ENCODE measurements at places on chromosomes 1 and 21.

GRCh38 chr21:45796003-45796402, 152.5 kb downstream of the PCBP3 start:
- DNase-seq = no peak

GRCh38 chr1:208150833-208151458, 93.2 kb downstream of the PLXNA2 start:
- no peak for DNase-seq

DNA sequence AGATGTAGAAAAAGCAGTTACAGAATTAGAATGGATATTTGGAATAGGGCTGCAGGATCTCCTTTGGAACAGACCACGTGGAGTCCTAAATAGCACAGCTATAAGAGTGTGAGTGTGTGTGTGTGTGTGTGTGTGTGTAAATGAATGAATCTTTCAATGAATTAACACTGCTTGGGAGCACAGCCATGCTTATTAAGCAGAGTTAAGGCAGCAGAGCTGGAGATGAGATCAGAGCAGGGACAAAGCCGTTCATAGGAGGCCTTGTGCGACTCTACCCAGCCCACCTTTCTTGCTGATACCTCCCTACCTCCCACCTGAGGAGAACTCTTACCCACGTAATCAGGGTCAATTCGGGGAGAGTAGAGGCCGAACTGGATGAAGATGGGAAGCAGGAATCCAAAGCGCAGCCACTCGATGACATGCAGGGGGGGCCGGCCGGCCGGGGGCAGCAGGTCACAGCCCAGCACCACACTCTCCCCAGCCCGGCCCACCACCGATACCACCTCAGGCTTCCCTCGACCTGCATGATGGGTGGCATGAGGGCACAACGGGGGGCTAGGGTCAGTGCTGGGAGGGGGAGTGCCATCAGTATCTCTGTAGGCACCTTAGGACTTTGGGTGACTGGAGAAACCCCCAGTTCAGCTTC, 2.7 kb downstream of the IGSF9 start:
- no peak for DNase-seq

- no peak for DNase-seq
Observed at GRCh38 chr1:3902571-3903091, 2.6 kb upstream of the C1orf174 start.

DNA sequence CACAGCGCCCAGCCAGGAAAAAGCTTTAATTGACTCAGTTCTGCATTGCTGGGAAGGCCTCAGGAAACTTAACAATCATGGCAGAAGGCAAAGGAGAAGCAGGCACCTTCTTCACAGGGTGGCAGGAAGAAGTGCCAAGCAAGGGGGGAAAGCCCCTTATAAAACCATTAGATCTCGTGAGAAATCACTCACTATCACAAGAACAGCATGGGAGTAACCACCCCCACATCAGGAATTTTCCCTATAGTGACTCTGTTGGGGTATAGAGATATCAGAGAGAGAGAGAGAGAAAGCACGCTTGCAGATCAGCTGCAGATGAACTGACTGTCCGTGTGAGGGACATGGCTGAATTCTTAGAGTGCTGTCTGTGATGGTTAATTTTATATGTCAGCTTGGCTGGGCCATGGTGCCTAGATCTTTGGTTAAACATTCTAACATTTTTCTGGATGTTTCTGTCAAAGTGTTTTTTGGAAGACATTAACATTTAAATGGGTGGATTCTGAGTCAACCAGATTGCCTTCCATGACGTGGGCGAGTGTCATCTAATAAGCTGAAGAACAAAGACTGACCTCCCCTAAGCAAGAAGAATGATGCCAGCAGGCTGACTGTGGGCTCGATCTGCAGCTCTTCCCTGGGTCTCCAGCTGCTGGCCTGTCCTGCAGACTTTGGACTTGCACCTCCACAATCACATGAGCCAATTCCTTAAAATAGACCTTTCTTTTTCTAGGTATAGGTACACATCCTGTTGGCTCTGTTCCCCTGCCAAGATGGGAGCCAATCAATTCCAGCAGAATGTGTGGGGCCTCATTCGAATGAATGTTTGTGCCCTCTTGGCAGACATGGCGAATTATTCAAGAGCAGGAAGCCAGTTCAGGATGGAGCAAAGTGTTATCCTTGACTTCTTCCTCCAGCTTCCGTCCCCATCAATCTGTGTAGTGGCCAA, 21.4 kb upstream of the CPT2 start:
- no peak for DNase-seq

GRCh38 chr1:45275054-45275453, 51.6 kb upstream of the HPDL start:
- no peak for DNase-seq

- DNase-seq = peak; percentile 71
Observed at GRCh38 chr1:27430903-27431600, 38.6 kb downstream of the GPR3 start.

DNA sequence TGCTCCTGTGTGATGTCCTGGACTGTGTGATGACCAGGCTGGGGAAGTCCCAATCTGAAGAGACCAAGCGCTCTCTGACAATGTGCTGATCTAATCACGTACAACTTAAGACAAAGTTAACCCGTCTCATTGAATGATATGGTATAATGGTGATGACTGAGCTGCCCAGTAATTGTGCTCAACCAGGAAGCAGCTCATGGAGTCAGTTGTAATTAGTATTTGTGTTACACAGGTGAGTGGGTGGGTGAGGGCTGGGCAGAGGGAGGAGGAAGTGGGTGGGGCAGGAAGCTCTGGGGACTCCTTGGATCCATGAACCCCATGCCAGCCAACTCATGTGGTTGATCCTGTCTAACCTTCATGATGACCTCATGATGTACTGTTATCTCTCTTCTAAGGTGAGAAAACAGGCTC, 8.7 kb upstream of the ECE1 start:
- DNase-seq = no peak

GRCh38 chr1:226637147-226637935, 88.8 kb downstream of the STUM start:
- DNase-seq = no peak

- DNase-seq = no peak
Observed at GRCh38 chr1:60224523-60224922, 151.0 kb upstream of the C1orf87 start.

DNA sequence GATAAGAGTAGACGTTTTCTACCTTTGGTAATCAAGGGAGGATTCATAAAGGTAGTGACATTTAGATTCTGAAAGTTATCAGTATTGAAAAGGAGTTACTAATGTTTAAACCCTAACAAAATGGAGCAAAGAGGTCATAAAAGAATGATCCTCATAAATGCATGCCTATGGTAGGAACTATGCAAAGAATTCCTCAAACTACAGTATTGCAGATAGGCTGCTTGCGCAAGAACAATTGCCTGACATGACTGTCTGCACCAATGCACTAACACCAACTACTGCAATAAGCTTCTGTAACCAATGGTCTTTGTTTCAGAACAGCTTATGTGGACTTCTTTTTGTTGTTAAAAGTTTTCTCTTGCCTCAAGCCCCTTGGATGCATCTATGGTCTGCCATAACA, 597.3 kb upstream of the ADGRL4 start:
- DNase-seq = no peak

GRCh38 chr1:213976665-213977485, 10.9 kb upstream of the PROX1 start:
- DNase-seq = no peak

DNA sequence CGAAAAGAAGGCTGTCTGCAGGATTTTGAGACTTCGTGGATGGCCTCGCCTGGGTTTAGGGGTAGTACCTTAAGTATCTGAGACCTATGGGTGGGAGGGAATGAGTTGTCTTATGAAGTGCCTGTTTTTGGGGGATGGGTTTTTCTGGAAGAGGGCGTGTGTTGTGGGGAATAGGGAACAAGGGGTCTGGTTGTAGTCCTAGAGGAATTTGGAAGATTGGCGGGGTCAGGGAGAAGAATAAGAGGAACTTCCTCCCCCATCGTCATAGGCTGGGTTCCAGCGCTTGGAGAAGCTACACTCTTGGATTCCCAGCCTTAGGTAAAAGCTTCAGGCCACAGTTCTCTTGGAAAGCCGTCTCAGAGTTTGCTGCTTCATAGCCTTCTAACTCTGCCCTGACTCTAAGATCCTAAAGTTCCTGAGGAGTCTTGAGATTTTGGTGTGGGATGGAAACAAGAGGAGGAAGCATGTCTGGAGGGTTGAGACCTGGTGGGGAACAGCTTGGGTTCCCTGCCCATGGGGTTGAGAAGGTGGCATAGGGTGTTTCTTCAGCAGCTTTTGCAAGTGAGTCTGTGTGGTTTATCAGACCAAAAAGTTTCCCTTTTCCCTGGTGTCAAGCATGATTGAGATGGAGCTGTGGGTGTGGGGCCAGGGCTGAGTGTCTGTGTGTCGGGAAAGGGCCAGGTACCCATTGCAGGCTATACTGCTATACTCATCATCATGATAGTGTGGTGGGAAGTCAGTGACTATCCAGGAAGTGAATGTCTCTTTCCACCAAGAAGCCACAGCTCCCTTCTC, 1.8 kb downstream of the VANGL2 start:
- DNase-seq = no peak

DNA sequence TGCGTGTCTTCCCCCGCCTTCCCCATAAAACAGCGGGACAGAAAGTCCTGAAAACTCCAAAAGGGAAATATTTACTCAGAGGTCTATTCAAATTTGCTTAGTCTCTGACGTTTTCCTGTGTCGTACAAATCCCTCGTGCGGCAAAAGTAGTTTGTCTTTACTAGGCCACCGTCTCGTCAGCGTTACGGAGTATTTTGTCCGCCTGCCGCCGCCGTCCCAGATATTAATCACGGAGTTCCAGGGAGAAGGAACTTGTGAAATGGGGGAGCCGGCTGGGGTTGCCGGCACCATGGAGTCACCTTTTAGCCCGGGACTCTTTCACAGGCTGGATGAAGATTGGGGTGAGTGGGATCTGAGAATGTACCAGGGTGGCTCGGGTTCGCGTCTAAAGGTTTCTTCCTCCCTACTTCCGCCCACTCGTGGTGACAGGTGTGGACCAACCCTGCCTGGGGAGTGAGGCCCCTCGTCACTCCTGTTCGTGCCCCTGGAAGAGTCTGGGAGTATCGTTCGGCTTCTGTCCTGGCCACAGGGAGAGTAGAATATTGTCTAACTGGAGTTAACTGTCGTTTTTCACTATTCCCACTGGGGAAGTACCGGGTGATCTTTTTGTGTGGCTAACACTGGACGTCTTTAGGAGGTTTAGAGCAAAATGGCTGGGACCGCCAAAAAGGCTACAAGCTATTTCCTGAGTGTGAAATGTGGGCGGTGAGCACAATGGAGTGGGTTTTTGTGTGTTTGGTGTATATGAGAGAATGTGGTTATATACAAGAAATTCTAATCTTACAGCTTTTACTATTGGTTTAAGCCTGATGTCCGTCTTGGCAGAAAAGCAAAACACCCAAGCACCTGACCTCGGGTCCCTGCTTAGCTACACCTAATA, at the start of gene ATF6:
TSS of gene ATF6 (plus strand) at position 219 of the 880 bp plus-strand sequence. CDS start at position 260, 41 bp downstream.
- peak; percentile 95 for DNase-seq

DNA sequence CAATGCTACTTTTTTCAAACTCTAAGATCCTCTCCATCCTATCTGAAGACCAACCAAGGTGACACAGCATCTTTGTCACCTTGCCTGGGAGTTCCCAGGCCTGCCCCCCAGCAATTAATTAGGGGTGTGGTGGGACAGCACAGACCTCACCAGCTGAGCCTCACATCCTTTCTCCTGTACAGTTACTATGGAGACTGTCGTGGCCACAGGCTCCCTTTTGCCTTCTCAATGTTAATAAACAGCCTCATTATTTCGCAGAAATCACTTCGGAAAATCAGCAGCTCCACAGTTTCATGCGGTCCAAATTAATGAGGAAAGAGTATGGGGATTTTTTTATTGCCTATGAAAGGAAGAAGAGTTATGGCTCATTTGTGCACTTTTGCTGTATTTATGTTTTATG, 378.3 kb downstream of the NPHP4 start:
- no peak for DNase-seq

DNA sequence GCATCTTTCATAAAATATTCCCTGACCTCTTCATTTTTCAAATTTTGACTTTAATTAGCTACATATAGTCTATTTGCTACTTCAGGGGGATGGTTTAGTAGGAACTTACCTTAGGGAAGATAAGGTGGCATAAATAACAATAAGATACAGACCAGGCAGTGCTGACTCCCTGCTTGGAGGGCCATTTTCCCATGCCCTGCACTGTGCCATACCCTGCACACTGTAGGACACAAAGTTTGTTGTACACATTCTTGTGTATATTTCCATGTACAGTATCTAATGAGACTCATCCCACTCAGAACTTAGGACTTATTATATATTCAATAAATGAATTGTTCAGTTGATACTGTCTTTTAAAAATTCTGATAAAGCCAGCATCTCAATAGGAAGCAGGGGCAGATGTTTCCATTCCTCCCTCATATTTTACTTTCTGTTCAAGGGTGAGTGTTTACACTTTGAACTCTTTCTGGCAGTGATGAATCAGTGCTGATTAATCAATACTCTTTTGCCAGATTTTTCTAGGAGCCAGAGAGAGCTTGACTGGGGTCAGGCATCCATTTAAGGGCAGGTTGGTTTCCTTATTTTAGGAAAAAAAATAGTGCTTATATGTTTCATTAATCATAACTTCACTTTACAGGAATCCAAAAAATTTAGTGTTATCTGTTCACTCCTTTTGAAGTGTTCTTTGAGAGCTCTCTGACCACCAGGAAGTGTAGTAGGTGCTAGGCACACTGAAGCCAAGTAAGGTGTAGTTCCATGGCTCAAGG, 30.6 kb downstream of the MPZL1 start:
- no peak for DNase-seq

DNA sequence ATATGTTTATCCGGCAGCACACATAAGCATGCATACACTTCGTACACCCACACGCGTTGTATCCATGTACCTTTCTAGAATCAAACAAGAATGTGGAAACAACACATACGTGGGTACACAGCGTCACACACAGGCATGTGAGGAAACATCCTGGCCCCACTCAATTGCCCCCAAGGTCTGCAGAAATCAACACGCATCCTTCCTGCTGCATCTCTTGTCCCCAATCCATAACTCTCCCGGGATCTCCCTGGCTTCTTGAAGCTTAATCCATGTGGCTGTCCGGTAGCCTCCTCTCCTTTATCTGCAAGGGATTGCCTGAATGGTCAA, 5.5 kb upstream of the TBX15 start:
- no peak for DNase-seq

DNA sequence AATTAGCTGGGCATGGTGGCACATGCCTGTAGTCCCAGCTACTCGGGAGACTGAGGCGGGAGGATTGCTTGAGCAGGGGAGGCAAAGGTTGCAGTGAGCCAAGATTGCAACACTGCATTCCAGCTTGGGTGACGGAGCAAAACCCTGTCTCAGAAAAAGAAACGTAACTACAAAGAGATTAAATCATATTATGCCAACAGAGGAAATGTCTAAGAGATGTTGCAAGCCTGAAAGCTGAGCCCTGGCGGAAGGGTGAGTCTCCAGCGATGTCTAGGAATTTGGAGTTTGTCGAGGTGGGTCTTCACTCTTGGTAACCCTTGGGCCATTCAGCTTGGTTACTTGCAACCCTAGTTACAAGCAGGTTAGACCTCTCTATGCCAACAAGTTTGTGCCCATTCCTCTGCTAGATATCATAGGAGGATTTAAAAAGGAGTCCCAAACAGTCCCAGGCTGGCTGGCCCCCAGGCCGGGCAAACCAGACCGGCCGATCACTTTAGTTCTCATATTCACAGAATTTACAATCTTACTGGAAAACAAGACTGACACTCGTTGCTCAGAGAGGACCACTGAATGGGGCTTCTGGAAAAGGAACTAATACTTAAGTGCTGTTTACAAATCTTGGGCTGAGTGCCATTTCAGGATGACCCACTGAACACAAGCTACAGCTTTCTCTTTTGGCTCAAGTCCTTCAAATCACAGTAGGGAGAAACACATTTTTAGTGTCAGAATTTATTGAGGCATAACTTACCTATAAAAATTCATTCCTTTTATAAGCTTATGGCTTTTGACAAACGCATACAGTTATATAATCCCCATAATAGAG, 27.1 kb downstream of the SLC30A1 start:
- no peak for DNase-seq

GRCh38 chr1:15680561-15681348, 3.4 kb upstream of the PLEKHM2 start:
- no peak for DNase-seq

All from hematopoietic multipotent progenitor cell treated with erythropoietin and hydrocortisone succinate and interleukin-3 and kit ligand, for 8 days (in vitro differentiated cells).